ENCODE measurements at places on chromosomes 5 and 9. TPM values are rescaled to one million over a fixed set of nuclear protein-coding genes. Genes with fewer than 3 reads are reported as not detected.

PIP5KL1 gene
- 4.2 TPM for total RNA-seq

DNA sequence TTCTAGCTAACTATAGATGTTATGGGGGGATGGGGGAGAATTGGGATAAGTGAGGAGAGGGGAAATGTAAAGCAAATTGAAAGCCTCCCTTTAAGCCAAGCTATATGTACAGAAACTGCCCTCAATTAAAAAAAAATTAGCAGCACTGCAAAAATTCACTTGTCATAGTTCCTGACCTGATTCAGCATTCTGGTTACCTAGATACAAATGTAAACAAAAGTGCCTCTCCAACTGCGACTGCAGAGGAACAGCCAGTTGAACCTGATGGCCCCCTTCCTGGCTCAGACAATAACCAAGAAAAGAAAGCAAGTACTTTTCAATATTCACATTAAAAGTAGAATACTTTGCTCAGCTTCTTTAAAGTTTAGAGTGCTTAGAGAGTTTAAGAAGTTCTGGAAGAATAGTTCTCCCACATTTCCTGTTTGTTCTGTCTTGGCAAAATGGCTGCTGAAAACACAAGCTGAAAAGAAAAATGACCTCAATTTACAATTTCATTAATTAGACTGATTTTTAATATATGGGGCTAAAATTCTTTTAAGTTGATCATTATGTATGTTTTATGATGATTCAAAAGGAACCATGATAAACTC lies 1.5 kb downstream of the FAM81B start:
- DNase-seq = peak; percentile 37

DNA sequence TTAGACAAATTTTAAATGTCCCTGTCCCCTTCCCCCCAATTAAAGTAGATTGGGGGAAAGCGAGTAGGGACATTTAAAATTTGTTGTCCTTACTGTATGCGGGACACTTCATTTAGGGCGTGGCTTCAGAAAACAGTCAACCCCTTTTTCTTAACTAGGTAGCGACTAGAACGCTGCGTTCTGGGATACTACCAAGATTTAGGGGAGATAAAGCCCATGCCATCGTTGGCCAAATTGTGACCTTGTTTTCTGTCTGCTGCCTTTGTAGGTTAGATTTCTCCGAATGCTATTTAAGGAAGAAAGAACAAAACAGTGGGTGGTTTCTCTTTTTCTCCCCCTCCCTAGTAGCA lies 1.2 kb downstream of the CKS2 start:
- no peak for DNase-seq

- DNase-seq = no peak
These were observed 73.7 kb downstream of the SLC38A9 start for GRCh38 chr5:55638455-55638854.

- DNase-seq = no peak
These were observed 92.6 kb downstream of the TMEM174 start for GRCh38 chr5:73265641-73266040.

GRCh38 chr5:2602451-2603271 lies 148.8 kb downstream of the IRX2 start:
- DNase-seq = no peak

- DNase-seq = no peak
These were observed at the start of gene SLC1A1 for GRCh38 chr9:4489919-4490704. SLC1A1 (plus strand) TSS chr9:4490468; CDS start chr9:4490680, 212 bp downstream.

DNA sequence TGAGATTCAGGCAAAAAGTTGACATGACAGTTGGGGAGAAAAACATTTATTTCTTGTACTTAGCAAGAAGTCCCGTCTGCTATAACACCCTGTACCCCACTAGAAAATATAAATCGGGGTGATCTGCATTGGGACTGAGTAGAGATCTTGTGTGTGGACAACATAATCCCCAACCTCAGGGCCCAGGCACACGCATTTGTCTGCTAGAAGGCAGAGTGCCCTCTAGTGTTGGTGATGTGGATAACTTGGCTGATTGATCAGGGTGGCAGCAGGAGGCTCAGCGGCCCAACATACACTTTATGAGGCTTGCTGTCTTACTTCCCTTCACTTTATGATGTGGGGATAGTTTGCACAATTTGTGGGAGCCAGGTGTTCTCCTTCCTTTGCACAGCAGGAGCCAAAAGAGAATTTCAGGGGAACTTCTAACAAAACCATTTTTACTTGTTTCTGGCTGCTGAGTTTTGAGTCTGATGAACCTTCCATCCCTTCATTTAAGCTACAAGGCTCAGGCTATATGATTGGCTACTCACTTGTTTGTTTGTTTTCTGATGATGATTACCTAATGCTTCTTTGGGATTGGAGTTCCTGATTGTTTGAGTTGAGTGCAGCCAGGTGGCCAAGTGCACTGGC lies 263.2 kb downstream of the DMAC1 start:
- DNase-seq = peak; percentile 1

ANKRD20A1 gene
- 0.08 TPM for total RNA-seq

TTLL11 gene
- total RNA-seq = 3.7 TPM

GRCh38 chr5:67268231-67269021 lies 71.8 kb upstream of the CD180 start:
- peak; percentile 74 for DNase-seq

- DNase-seq = no peak
These were observed 83.9 kb upstream of the GRAMD2B start for GRCh38 chr5:126339215-126339805.

DNA sequence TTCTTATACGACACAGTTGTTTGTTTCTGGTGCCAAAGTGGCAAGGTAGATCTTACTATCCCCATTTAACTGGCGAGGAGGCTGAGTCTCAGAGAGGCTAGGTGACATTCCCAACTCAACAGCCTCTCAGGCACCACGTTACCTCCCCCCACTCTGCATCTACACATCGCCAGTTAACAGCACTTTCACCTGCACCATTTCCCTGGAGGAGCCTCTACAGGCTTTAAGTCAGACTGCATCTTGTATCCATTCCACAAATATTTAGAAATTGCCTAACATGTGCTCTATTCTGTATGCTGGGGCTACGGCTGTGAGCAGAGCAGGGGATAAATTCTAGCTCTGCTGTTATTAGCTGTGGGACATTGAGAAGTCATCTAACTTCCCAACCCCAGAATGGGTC lies 168.6 kb downstream of the INSYN2B start:
- no peak for DNase-seq

DNA sequence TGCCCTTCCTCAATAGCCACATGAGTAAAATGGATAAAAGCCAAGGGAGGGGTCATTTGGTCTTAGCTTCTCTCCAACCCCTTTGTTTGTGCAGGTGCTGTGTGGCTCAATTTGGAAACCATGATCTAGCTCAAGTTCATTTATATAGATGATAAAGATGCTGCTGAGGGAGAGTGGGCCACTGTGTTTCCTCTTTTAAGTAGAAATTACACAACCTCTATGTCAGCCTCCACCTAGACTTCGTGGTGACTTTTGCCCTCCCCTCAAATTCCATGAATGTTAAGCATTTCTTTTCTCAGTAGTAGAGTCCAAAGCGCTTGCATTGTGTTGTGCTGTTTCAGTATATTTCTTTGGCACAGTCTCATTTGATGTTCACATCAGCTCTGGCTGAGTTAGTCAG lies 241.4 kb downstream of the ARHGAP26 start:
- DNase-seq = no peak

DNA sequence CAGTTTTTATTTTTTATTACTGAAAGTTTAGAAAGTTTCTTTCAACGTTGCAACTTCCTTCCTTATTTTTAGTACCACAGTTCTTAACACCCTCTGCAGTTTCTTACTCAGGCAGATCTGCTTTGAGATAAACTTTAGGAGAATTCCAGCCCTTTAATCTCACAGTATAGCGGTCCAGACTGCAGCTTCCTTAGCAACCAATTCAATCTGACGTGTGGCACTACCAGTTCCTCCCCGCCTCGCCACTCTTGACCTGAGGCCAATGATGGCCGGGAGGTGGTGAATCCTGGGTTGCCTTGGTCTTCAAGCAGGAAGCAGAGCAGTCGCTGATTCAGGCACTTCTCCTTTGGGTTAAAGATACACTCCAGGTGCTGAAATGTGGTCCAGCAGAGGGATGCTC lies 334.3 kb upstream of the TRPC7 start:
- DNase-seq = no peak

LRRC70 gene
- not detected for total RNA-seq

- DNase-seq = no peak
These were observed 653.1 kb upstream of the KLF4 start for GRCh38 chr9:108142504-108143201.

DNA sequence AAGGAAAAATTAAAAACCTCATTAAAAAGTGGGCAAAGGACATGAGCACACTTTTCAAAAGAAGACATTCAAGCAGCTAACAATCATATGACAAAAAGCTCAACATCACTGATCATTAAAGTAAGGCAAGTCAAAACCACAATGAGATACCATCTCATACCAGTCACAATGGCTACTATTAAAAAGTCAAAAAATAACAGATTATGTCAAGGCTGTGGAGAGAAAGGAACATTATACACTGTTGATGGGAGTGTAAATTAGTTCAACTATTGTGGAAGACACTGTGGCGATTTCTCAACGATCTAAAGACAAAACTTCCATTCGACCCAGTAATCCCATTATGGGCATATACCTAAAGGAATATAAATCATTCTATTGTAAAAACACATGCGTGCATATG lies 35.8 kb downstream of the HINT1 start:
- DNase-seq = no peak

DNA sequence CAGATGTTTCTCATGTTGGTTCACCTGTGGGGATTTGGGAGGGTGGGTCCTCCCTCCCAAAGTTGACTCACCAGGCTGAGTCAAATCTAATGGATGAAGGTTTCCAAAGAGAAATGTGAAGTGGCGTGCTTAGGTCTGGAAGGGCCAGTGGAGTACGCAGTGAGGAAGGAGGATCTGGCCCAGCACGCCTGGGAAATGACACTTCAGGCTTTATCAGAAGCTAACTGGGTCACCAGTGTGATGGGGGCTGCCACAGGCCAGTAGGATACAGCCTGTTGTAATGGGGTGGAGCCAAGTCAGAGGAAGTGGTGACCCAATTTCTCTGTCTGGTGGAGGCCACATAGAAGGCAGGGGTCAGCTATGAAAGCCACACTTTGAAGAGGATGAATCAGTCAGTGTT lies 18.0 kb downstream of the POLR1E start:
- no peak for DNase-seq

CNTNAP3B gene
- 4.9 TPM for total RNA-seq

GRCh38 chr9:134371731-134372130 lies 45.5 kb downstream of the RXRA start:
- DNase-seq = no peak

GRCh38 chr5:5363045-5363444 lies 59.4 kb upstream of the ICE1 start:
- DNase-seq = no peak

- no peak for DNase-seq
These were observed 10.2 kb downstream of the AQP3 start for GRCh38 chr9:33437205-33437604.

DNA sequence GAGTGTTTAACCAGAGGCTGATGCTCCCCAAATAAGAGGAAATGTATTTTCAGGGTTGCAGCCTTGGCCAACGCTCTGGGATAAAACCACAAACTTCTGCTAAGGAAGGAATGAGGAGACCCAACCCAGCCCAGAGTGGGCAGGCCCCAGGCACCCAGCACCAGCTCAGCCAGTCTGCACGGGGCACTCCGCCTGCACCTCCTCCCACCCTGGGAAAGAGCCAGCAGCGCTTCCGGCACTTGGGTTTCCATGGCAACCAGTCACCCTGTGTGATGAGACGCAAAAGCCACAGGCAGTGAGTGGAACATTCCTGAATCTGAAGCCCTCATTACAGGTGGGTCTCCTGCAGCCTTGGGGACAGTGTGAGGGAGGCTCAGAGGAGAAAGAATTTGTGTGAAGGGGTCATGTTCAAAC lies 85.2 kb upstream of the ZBTB43 start:
- peak; percentile 89 for DNase-seq

CTSV gene
- total RNA-seq = 3.1 TPM

DNA sequence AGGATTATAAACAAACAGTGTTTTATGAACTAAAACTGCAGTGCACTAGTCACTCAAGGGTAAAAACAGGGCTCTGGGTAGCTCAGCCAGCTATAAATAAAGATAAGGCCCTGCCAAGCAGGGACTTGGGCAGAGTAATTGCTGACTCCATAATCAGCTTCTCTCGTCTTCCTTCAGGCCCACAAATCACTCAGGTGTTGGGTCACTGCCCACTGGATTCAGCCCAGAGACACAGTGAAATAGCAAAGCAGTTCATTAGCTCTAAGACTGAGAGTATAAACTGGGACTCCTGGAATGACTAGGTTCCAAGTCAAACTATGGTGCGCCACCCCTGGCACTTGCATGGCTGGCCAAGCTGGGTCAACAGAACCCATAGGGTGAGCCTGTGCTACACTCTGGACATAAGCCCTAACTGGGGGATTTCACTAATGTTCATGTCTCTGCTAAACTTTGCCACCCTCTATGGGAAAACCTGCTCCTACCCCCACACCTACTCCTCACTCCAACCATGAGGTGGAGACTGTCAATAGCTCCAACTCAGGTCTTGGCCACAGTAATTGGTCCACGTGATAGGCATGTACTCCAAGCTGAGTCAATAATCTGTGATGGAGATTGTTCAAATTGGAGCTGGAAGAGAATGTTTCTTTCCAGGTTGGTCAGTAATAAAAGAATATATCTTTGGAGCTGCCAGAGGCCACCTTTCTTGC lies 158.5 kb downstream of the SLIT3 start:
- no peak for DNase-seq

CDO1 gene
- 11.7 TPM for total RNA-seq

GRCh38 chr5:35133186-35133585 lies 85.4 kb upstream of the AGXT2 start:
- no peak for DNase-seq

FBP1 gene
- total RNA-seq = 2.5 TPM

LCP2 gene
- total RNA-seq = 0.07 TPM

PURA gene
- total RNA-seq = 7.1 TPM

DNA sequence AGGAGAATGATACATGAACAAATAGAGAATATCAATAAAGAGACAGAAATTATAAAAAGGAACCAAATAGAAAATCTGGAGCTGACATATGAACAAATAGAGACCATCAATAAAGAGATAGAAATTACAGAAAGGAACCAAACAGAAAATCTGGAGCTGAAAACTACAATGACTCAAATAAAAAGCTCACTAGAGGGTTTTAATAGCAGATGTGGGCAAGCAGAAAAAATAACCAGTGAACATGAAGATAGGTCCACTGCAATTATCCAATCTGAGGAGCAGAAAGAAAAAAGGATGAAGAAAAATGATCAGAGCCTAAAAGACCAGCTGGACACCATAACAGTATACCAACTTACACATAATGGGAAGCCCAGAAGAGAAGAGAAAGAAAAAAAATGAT lies 353.7 kb downstream of the ARL15 start:
- DNase-seq = no peak

LCN12 gene
- total RNA-seq = not detected

DNA sequence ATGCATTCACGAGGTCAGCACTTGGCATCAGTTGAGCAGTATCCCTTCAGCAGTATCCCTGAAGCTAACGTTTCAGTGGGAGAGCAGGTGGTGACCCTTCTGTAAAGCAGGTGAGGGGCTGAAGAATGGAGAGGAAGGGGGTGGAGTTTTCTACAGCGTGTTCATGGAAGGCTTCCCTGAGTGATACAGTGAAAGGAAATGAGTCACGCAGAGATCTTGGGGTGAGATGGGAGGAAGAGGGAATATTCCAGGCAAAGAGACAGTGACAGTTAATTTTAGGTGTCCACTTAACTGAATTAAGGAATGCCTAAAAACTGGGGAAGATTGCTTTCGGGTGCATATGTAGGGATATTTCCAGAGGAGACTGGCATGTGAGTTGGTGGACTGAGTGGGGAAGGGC lies 25.7 kb downstream of the TAS2R1 start:
- DNase-seq = no peak

All from kidney epithelial cell (primary cell).